Stimulated activated CD8-positive, alpha-beta memory T cell treated with anti-CD3 and anti-CD28 coated beads, Interleukin-2, amount 100 ng/mL, for 1 hour (primary cell): ENCODE measurements at places on chromosomes 1 and 21.

DNA sequence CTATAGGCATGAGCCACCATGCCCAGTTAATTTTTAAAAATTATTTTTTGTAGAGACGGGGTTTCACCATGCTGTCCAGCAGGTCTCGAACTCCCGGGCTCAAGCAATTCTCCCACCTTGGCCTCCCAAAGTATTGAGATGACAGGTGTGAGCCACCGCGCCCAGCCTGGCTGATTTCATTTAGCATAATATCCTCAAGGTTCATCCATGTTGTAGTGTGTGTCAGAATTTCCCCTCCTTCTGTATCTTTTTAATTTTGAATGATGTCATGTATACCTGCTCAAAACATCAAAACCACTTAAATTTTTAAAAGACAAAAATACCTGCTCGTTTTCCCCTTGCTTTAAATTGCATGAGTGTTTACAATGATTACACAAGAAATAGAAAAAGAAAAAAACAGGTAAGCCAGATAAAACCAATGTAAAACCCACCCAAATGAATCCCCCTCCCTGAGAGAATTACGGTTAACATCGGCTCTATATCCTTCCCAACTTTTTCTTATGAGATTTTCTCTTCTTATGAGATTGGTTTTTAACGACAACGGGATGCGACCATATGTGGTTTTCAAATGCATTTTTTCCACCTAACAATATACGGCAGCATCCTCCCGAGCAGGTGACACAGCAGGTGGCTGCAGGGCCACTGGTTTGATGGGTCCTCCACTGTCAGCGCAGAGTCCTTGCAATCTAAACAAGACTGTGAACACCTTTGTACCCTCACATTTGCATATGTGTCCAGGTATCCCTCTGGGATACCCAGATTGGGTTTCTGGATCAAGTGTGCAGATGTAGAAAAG, 22.1 kb downstream of the IFFO2 start:
- DNase-seq: no peak

GRCh38 chr1:20153000-20153418, 13.9 kb downstream of the PLA2G2F start:
- no peak for DNase-seq

GRCh38 chr1:31111290-31111951, 45.9 kb upstream of the PUM1 start:
- no peak for DNase-seq

DNA sequence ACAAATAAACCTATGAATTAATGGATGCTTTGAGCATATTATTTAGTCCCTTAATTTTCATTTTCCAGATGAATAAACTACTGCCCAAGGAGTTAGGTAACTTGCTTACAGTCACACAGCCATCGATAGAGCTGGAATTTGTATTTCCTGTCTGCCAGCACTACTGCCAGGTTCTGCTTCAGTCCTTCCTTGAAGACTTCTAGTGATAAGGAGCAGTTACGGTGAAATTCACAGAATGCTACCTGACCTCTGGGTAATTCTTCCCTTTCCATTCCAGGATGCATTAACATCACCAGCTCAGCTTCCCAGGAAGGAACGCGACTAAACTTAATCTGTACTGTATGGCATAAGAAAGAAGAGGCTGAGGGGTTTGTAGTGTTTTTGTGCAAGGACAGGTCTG, 11.2 kb downstream of the CD160 start:
- no peak for DNase-seq

DNA sequence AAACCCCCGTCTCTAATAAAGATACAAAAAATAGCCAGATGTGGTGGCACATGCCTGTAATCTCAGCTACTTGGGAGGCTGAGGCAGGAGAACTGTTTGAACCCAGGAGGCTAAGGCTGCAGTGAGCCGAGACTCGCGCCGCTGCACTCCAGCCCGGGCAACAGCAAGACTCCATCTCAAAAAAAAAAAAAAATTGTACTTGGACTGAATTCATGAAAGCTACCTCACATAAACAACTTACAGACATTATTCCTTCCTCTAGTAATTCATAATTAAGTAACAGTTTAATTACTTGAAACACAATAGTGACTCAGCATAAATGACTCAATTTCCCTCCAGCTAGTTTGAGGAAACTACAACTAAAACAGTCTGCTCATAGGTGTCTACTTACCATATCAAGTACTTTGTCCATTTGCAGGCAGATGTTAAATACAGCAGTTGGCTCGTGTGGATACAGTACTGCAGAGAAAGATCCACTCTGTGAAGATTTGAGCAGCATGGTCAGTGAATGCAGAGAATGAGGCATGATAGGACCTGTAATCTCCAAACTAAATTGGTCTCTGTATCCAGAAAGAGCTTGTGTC, 9.4 kb downstream of the DONSON start:
- DNase-seq: no peak

- DNase-seq: no peak
These were observed 166.0 kb downstream of the COL11A1 start for GRCh38 chr1:102942324-102942723.
